Hematopoietic multipotent progenitor cell (in vitro differentiated cells): ENCODE measurements at places on chromosomes 16 and 17.

DNA sequence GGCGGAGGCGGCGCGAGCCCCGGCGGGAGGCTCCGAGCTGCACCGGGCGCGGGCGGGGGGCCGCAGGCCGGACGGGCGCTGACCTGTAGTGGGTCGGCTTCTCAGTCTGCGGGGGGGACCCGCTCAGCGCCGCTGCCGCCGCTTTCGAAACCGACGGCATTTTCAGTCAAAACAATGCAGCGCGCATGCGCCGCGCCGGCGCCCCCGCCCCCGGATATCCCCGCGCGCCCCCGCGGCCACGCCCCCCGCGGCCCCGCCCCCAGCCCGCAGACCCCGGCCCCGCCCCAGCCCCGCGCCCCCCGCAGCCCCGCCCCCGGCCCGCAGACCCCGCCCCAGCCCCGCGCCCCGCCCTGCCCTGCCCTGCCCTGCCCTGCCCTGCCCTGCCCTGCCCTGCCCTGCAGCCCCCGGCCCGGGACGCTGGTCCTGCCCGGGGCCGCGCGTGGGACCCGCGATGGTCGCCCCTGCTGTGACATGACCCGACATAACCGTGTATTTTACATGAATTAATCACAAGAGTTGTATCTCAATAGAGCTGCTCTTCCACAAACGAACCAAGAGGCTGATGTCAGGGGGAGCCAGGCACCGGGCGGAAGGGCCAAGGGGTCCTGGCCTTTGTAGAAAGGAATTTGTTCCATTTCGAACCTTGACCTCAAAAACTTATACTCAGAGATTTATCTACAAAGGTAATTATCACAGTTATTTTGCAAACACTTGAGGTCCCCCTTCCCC is at the start of gene UNKL:
TSS of gene UNKL (minus strand) at position 173 of the 729 bp plus-strand sequence. CDS start at position 160, 13 bp downstream.
- DNase-seq, result peak; percentile 78

DNA sequence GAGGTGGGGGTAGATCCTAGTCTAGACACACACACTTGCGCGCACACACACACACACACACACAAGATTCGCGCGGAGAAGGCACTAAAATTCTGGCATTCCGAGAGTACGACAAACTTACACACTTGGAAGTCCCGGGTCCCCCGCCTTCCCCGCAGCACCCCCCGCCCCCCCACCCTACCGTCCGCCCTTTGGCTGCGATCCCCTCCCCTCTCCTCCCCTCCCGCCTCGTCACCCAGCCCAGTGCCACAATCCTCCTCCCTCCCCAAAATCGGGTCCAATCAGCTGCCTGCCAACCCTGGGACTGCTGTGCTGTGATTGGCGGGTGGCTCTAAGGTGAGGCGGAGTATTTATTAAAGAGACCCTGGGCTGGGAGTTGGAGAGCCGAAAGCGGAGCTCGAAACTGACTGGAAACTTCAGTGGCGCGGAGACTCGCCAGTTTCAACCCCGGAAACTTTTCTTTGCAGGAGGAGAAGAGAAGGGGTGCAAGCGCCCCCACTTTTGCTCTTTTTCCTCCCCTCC is at the start of gene SOX9:
TSS of gene SOX9 (plus strand) at position 379 of the 522 bp plus-strand sequence. CDS start 372 bp downstream, outside the sequence.
- no peak for DNase-seq

DNA sequence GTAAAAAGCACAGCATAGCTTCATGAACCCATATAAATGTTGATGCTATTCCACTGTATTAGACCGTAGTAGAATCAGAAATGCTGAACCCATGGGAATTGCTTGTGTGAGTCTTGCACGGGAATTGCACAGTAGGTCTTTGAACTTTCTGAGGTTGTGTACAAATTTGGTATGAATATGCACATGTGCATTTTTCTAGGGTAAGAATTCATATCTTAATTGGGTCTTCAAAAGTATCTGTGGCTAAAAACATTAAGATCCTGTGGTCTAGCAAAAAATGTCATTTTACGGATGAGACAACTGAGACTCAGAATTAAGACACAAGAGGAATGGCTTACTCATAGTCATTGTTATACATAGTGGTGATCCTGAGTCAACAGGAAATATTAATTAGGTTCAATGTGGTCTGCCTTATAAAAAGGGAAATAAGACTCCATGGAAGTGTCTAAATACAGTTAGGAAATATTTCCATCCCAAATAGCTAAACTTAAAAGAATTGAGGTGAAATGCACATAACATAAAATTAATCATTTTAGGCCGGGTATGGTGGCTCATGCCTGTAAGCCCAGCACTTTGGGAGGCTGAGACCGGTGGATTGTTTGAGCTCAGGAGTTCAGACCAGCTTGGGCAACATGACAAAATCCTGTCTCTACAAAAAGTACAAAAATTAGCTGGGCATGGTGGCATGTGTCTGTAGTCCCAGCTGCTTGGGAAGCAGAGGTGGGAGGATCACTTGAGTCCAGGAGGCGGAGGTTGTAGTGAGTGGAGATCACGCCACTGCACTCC is 22.8 kb downstream of the TAOK1 start:
- DNase-seq, result no peak

DNA sequence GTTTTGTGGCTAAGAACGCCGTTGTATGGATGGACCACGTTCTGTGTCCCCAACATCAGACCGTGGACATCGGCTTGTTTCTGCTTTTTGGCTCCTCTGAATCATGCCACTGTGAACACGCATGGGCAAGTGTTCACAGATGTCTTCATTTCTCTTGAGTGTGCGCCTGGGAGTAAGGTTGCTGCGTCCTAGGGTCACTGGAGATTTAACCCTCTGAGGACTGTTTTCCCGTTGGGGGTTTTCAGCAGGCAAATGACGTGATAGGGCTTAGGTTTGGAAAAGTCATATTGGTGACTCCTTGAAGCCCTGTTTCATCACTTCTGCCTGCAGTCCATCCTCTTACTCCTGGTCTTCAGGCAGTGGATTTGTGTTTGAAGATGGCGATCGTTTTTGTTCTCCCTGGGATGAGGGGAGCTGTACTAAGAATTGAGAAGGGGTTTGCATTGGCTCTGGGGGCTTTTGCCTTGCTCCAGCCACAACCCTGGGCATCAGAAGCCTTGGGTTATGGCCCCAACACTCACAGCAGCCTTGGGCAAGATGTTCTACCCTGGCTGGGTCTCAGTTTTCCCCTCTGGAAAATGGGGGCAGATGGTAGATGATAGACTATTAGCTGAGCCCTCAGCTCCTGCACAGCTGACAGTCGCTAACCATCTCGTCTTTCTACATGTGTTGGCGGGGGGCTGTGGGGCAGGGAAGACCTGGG is 67.2 kb upstream of the CIBAR2 start:
- no peak for DNase-seq

- peak; percentile 19 for DNase-seq
These were observed 28.9 kb downstream of the FAM20A start for GRCh38 chr17:68572138-68572842.

GRCh38 chr16:57617604-57618111 is 10.8 kb upstream of the ADGRG1 start:
- DNase-seq, result no peak

DNA sequence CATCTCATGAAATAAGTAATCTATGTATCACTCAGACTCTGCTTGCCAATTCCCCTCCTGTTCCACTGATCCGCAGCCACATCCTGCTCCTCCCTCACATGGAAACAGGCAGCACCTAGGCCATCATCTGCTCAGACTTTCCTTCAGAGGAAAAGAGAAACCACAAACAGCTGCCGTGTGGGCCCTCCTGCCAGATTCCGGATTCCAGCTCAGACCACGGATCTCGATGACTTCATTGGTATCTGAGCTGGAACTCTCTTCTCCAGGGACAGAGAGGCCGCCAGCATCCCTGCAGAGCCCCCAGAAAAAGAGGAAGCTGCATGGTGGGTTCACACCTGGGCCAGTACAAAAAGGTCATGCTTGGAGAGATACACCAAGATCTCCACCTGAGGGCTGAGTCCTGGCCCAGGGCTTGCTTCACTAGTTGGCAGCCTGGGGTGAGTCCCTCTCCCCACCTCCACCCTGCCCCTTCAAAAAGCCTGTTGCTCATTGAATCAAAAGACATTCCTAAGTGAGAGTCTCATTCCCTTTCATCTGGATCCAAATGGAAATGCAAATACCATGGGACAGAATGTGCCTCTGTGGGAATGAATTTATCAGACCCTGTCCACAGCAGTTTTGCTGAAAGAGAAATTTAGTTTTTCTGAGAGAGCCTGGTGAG is 47.2 kb downstream of the HOXB1 start:
- peak; percentile 94 for DNase-seq

- DNase-seq, result no peak
These were observed 215.6 kb downstream of the TMEM114 start for GRCh38 chr16:8374586-8375231.

DNA sequence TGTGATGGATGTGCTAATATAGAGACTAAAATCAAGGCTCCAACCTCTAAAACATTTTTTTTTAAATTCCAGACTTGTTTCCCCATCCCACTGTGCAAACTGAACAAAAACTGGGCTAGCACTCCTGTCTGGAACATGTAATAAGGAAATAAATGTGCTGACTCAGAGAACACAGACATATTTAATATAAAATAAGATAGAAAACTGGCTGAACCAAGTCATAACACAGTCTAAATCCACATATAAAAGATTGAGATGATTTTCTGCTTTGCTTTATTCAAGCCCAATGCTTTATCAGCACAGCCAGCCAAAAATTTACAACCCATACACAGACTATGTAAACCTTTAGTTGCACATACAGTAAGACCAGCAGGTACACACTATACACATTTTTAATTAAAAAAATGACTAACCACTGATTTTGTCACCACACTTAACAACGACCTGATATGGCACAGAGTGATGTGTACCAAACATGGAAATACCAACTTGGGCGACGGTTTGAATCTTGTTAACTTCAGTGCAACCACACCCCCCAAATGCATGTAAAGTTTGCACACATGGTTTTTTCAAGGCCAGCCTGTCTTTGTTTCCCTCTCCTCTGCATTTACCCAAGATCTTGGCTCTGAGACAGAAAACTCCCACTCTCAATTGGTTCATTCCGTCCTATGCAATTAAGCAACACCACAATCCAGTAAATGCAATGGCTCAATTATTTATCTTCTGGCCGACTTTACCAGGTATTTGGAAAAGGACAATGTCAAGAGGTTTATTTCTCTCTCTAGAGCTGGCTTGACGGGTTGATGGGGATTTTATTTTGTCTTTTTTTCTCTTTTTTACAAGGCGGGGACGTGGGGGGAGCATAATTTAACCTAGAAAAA is 1.2 kb downstream of the STAT3 start:
- DNase-seq, result no peak

GRCh38 chr16:21641916-21642315 is 10.5 kb downstream of the IGSF6 start:
- no peak for DNase-seq

- DNase-seq, result no peak
These were observed 30.5 kb downstream of the CYTH1 start for GRCh38 chr17:78751447-78752161.

DNA sequence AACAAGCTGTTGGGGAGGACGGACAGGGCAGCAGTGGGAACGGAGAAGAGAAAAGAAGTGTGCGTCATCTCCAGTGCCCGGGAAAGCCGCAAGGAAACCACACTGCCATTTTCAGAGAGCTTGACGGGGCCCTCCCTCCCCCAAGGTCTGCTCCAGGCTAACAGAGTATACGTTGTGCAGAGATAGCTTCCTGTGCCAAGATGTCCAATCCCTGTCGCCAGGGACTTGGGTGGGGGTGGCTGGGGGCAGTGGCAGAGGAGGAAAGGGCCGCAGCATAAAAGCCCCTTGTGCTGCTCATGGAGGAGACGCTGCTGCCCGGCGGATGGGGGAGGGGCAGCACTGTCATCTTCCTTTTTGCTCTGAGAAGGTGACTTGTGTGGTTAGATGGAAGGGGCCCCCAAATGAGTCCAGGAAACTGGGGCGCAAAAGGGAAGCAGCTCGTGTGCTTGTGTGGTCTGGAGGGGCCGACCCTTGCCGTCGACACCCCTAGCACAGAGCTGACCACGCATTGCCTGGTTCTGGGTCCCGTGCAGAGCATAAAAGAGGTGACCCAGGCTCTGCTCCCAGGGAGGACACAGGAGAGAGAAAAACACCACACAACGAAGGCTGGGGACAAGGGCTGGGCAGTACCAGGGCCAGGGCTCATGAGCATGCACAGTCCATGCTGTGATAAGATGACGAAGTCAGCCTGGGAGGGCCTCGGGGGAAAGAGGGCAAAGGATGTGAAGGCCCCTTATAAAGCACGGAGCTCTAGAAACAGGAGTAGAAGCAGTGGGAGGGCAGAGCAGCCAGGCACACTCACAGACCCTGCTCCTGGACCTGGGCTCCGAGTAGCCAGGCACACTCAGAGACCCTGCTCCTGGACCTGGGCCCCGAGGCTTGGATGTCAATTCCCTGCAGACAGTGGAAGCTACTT is 372.7 kb downstream of the SLC39A11 start:
- no peak for DNase-seq

GRCh38 chr16:30407804-30408534 is 563 bp downstream of the ZNF771 start:
- DNase-seq, result no peak

DNA sequence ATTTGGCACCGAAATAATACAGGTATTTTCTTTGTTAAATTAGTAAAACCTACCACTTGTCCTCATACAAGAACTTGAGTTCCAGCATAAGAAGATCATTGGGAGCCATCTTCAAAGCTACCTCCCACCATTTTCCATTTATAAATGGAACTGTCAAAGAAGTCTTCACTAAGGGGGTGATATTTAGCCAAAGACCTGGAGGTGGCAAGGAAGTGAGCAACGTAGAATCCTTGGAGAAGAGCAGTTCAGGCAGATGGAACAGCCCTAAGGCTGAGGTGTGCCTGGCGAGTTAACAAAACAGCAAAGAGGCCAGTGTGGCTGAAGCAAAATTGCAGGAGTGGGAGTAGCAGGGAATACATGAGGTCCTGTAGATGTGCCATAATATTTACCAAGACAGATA is 1.8 kb downstream of the KCNJ16 start:
- DNase-seq, result no peak

GRCh38 chr17:83145831-83146230 is 66.4 kb downstream of the METRNL start:
- DNase-seq, result no peak

- no peak for DNase-seq
These were observed 15.3 kb downstream of the PDP2 start for GRCh38 chr16:66895689-66895979.

DNA sequence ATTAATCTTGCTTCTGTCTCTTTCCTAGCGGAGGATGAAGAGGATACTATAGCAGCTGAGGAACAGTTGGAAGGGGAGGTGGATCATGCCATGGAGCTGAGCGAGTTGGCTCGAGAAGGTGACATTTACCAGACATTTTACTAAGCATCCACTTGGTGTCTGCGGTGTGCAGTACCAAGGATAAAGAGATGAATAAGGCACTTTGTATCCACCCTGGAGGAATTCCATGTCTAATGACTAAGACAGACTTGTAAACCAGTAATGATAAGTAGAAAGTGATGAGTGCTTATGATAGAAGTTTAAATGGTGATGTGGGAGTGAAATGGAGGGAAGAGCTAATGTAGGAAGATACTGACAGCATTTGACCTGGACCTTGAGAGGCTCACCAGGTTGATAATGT is 12.0 kb downstream of the SRCAP start:
- no peak for DNase-seq

DNA sequence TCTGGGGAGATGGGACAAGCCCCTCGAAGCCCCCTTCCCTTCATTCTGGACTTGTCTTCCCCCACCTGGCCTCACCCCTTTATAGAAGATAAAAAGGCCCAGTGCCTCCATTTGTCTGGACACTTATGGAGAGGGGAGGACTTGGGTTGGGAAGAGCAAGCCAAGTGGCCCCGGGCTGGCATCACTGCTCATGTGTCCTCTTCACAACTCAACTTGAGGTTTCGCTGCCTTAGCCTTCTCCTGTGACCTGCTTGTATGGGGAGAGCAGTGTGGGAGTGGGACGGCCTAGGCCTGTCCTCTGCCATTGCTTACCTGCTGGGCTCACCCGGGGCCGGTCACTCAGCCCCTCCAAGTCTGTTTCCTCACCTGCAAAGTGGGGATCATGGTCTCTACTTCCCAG is 1.4 kb downstream of the PAQR4 start:
- no peak for DNase-seq
